ENCODE measurements at places on chromosomes 5 and 9.

GRCh38 chr5:157196045-157196444 is 15.4 kb downstream of the ITK start:
- DNase-seq: no peak

GRCh38 chr9:4315582-4316215 is 15.8 kb upstream of the GLIS3 start:
- DNase-seq: peak; percentile 61

DNA sequence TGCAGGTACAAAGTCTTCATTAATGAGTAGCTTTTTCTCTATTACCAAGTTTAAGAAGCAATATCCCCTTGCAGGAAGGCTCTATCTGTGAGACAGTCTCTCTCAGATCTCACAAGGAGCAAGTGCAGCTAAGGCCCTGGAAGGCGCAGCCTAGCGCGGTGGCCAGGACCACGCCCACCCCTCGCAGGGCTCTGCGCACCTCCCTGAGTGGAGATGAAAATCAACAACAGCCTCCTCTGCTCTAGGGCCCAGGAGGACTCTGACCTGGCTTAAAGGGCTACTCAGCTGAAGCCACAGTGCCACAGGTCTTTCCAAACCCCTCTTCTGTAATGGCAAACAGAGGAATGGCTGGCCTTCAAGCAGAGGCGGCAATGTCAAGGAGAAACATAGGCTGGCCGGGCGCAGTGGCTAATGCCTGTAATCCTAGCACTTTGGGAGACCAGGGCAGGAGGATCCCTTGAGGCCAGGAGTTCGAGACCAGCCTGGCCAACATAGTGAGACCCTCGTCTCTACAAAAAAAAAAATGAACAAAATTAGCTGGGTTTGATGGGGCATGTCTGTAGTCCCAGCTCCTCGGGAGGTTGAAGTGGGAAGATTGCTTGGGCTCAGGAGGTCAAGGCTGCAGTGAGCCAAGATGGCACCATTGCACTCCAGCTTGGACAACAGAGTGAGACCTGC is 11.9 kb downstream of the SEC16A start:
- DNase-seq: no peak

DNA sequence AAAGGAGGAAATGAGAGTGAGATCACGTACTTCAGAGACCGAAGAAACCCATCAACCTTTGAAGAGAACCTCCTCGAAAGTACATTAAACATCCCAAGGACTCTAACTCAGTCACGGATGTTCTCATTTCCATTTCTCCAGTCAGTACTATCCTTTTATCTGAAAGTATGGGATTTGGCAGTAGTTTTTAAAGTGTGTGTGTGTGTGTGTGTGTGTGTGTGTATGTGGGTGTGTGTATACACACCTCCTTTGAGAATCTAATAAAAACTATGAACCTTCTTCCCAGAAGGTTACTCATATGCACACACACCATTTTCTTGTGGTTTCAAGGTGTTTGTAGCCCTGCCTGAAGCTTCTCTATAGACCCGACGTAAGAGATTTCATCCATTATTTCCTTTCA is 53.9 kb downstream of the PRDM6 start:
- DNase-seq: no peak

DNA sequence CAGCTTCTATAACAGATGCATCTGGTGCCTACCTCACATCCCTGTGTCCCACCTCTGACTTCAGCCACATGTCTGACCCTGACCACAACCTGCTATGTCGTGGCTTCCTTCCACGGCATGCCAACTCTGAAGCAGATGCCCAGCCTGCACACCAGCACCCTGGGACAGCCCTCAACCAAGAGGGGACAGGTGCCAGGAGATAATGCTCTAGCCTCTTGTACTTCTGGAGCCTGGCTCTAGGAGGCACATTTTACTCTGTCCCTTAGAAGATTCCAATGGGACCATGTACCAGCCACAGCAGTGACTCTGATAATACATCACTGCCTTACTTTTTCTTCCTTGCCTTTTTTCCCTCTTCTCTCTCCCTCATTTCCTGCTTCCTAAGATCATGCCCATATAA is 51.4 kb downstream of the EBF1 start:
- no peak for DNase-seq

DNA sequence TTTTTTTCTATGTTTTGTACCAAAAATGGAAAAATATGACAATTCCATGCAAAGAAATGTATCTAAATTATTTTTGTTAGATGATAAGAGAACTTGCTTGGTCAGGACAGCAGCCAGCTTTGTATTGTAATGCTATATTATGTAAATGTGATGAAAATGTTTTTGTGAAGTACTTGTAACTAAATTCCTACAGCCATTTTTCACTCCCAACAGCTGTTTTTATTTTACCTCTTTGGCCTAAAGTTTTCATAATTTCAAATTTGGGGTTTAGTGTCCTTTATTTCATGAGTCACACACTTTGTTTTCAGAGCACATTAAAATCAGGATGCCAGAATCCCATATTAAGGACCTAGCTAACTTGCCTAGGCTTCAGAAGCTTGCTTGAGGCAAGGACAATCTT is 64.1 kb downstream of the WDR41 start:
- DNase-seq: no peak

DNA sequence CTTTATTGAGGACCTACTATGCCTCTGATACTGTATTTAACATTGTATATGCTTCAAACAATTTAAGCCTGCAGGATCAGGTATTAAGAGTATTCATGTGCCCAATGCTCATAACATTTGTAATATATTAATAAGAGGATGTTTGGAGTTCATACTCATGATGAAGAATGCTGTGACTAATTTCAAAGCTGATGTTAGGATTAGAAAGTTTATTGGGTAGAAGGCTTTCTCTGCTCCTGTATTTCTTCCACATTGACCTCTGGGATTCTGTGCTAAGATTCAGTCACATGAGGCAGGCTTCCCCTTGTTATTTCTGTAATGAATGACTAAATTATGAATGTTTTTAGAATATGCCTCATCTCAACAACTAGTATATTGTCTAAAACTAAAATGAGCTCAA is 456.4 kb downstream of the NFIB start:
- no peak for DNase-seq

- no peak for DNase-seq
These were observed 102.1 kb downstream of the MYO10 start for GRCh38 chr5:16834029-16834428.

DNA sequence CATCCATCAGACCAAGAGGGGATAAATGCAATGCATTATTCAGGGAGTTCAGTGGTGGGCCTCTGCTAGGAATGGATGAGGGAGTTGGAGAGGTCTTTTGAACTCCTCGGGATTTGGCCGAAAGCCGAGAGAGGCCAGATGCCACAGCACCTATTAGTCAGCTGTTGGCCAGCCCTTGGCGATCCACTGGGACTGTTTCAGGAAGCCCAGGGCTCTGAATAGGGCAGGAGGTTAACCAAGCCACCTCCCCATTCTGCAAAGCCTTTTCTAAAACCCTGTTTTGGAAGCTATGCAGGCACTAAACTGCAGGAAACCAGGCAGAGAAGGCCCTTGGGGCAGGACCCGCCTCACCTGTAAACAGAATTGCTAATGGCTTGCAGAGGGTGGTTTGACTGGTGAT is 37.8 kb downstream of the ASTN2 start:
- no peak for DNase-seq

GRCh38 chr9:82331079-82331478 is 342.5 kb downstream of the SPATA31D1 start:
- no peak for DNase-seq

DNA sequence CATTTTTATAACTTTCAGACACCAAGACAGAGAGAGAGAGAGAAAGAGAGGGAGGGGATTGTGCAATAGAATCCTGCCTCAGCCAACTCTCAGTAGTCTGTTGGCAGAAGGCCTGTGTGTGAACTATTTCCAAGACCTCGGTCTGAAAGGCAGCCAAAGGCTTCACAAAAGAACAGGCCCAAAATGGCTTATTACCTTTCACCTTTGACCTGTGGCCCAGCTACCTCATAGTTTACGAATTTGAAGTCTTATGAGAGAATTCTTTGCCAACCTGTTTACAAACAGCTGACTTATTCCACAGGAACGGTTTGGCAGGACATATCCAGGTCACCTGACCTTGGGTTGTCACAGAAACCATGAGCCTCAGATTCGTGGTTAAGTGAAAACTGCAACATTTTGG is 48.6 kb downstream of the NR2F1-AS1 start:
- no peak for DNase-seq

DNA sequence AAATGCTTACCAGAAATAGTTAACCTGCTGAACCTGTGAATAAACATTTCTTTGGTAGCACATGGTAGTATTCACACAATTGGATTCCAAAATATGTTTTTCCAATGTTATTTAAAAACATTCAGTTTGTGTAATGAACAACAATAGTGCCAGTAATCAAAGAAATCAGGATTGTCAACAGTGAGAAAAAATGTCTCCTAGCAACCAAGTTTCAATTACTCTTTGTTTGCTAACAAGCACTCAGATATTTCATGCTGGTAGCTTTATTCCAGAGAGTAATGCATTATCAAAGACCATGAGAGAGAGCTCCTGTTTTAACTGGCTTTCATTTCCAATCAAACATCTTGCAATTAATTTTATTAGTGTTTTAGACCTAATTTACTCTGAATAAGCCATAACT is 768.1 kb upstream of the GRAMD2B start:
- DNase-seq: no peak

GRCh38 chr5:107011605-107012004 is 659.1 kb downstream of the EFNA5 start:
- DNase-seq: no peak
